Natural killer cell (primary cell): ENCODE measurements at places on chromosomes 11 and 22. TPM values are rescaled to one million over a fixed set of nuclear protein-coding genes. Genes with fewer than 3 reads are reported as not detected.
A peak's percentile ranks its signal among the peaks of the same experiment; 100 is the strongest.

KCNK4 gene
- 0.30 TPM for total RNA-seq

TREH gene
- total RNA-seq = not detected

FXYD6 gene
- total RNA-seq = 0.20 TPM

KCNJ1 gene
- not detected for total RNA-seq

NOX4 gene
- total RNA-seq = not detected

LTO1 gene
- total RNA-seq = 33.5 TPM

RASSF10 gene
- total RNA-seq = not detected

DNA sequence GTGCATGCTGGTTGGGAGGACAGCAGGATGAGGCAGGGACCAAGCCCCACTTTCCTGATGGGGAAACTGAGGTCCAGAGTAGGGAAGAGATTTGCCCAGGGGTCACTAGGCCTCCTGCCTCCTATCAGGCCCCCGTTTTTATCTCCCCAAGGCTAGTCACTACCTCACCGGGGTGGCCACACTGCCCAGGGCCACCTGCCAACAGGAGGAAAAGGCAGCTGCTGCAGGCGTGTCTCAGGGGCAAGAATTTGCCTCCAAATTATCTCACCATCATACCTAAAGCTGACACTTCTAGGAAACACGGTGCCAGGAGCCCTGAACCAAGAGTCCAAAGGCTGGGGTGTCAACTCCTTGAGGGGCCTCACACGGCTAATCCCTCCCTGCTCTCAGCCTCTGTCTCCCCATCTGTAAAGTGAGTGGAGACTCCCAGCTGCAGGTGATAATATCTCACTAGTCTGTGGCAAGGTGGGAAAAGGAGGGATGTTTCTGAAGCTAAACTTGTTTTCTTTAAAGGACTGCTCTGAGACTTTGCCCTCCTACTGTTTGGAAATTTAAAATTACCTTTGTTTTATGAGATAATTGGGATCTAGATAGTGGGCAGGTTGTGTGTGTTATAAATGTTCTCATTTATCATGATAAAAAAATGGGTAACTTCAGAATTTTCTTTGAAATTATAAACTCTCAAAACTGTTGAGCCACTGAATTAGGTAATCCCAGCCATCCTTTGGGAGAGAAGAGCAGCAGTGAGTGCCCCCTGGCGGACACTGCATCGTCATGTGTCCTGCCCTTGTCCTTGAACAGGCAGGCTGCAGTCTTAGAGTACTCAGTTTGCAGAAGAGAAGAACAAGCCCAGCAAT lies 60.0 kb downstream of the MYO7A start:
- H3K27me3 ChIP-seq = no peaks in the 10 kb centered on the region
- H3K4me3 ChIP-seq = no peak overlapping the region

DNA sequence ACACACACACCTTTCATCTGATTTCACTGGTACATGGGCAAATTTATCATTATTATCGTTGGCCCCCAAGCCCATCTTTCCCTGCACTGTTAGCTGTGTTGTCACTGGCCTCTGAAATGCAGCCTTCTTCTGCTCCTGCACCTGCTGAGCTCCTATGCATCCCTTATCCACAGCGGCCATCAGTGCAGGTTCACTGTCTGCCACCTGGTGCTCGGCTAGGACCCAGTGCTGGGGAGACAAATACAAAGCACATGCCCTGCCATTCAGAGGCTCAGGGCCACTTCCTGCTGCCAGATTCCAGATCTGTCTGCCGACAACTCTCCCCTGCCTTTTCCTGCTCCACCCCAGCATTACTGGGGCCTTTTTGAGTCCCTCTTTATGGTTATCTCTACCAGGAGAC lies 1205.4 kb downstream of the TBC1D22A start:
- no peak overlapping the region for H3K27ac ChIP-seq
- H3K27me3 ChIP-seq = no peaks in the 10 kb centered on the region
- no peak for DNase-seq
- no peaks in the 10 kb centered on the region for H3K4me1 ChIP-seq
- H3K36me3 ChIP-seq = no peaks in the 10 kb centered on the region

DNA sequence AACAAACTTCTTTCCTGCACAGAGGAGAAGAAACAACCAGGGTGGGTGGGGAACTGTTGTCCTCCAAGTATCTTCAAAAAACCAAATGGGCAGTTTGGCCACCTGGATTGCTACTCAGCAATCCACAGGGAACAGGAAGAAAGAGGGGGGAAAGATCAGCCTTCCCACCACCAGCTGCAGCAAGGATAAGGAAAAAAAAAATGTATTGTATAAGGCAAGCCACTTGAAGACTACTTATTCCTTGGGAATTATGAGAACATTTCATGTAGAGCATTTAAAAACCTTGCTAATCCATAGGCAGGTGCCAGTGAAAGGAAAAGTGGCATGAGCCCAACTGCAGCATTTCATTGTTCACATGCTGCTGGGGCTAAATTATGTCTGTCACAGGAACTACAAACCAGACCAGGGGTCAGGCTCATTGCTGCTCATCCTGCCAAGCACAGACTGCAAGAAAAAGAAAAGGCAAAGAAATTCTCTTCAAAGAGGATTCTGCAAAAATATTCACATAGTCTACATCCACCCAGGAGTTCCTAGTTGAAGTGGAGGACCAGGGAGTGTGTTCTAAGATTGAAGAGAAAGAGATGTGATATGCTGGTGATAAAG lies 2.2 kb downstream of the RAB30 start:
- H3K4me1 ChIP-seq = peaks cover 25% of the 10 kb centered on the region
- no peak overlapping the region for H3K27ac ChIP-seq
- no peaks in the 10 kb centered on the region for H3K27me3 ChIP-seq
- DNase-seq = no peak
- H3K36me3 ChIP-seq = no peaks in the 10 kb centered on the region
- H3K4me3 ChIP-seq = no peak overlapping the region

DNA sequence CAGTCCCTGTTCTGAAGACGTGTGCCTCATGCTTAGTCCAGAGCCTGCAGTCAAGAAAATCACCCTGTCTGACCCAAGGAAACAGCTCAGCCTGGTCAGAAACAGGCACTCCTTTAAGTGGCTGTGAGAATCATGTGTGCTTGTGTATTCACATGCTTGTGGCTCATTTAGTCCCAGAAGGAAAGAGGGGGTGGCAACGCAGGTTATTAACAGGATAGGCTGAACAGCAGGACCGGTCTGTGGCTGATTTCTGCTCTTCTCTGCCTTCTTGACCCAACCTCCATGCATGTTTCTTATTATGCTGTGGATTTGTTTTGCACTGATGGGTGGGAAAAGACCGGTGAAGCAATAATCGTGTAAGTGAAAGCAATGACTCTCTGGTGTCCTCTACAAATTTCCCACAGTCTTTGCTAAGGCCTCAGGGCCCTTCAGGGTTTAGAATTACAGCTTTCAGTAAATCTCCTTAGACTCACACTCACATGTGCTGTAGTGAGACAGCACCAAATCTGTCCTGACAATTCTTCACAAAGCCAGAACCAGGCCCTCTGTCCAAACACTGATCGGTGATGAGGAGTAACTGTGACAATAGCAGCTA lies 288.1 kb downstream of the ETS1 start:
- peak; percentile 40 for DNase-seq
- H3K4me1 ChIP-seq = peaks cover 33% of the 10 kb centered on the region
- H3K27ac ChIP-seq = peak overlapping the region; percentile 88
- H3K27me3 ChIP-seq = no peaks in the 10 kb centered on the region
- H3K36me3 ChIP-seq = no peaks in the 10 kb centered on the region
- H3K4me3 ChIP-seq = no peak overlapping the region

DNA sequence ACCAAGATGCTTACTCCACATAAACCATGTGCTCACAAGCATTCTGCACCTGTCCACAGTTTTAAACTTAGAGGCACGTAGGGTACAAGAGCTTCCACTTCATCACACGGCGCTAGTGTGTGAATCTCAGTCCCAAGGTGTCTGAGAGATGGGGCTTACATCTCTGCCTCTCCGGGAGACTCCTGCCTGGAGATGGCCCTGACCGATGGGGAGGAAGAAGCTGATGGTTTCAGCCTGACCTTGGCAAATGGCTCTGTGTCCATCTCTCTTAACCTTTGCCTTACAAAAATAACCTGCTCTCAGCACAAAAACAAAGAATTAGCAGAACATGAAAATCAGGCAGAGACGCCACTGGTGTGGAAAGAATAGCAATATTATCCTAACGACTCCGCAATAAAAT lies 559.3 kb upstream of the B3GAT1 start:
- H3K36me3 ChIP-seq = no peaks in the 10 kb centered on the region
- H3K4me3 ChIP-seq = no peak overlapping the region
- no peak for DNase-seq
- H3K4me1 ChIP-seq = no peaks in the 10 kb centered on the region

- no peaks in the 10 kb centered on the region for H3K27me3 ChIP-seq
- no peak overlapping the region for H3K4me3 ChIP-seq
These were observed 110.1 kb upstream of the TTC12 start for GRCh38 chr11:113204280-113204679.

DNA sequence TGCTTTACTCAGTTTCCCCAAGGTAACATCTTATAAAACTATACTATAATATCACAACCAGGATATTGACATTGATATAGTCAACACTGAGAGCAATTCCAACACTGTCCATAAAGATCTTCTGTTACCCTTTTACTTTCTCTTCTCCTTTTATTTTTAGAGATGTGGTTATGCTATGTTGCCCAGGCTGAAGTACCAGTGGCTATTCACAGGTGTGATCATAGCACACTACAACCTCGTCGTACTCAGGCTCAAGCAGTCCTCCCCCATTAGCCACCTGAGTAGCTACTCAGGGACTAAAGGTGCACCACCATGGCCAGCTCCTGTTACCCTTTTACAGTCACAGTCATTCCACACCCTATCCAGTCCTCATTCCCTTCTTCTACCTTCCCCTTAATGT lies 119.7 kb downstream of the CWF19L2 start:
- H3K27me3 ChIP-seq = no peaks in the 10 kb centered on the region
- peaks cover 13% of the 10 kb centered on the region for H3K36me3 ChIP-seq
- DNase-seq = no peak
- no peak overlapping the region for H3K27ac ChIP-seq
- H3K4me1 ChIP-seq = no peaks in the 10 kb centered on the region

- no peak for DNase-seq
- H3K27ac ChIP-seq = no peak overlapping the region
- H3K36me3 ChIP-seq = no peaks in the 10 kb centered on the region
- H3K4me3 ChIP-seq = no peak overlapping the region
- no peaks in the 10 kb centered on the region for H3K27me3 ChIP-seq
These were observed 1031.1 kb downstream of the TBC1D22A start for GRCh38 chr22:47793304-47794101.

GRCh38 chr11:34380696-34381095 lies 22.9 kb upstream of the ABTB2 start:
- H3K27ac ChIP-seq = no peak overlapping the region
- no peak for DNase-seq
- no peaks in the 10 kb centered on the region for H3K4me1 ChIP-seq
- H3K4me3 ChIP-seq = no peak overlapping the region
- no peaks in the 10 kb centered on the region for H3K36me3 ChIP-seq
- H3K27me3 ChIP-seq = no peaks in the 10 kb centered on the region

DNA sequence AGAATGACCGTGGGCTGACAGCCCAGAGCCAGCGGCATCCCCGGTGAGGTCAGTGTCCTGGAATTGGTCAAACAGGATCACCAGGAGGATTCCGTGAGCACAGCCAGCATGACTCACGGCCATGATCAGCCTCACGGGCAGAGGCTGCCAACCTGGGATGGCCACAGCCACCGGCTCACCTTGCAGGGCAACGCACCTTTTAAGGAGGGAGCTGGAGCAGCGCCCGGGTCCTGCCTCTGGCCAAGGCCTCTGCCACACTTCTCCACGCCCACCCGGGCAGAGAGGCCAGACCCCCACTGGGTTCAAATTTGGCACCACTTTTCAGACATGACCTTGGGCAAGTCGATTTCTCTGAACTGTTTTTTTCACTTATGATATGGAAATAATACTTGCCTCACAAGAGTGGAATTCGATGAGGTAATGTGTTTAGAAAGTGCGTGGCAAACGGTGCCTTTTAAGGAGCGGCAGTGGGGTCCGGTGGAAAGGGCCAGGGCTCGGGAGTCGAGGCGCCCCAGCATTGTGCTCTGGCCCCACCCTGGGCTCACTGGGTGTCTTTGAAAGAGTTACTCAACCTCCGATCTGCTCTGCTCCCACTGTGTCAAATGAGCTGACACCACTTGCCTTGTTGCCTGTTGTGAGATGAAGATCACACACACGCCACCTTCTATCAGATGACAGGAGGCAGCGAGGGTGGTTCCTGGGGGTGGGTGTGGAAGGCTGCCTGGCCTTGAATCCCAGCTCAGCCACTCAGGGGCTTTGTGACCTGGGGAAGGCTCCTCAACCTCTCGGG lies 16.0 kb downstream of the TXN2 start:
- peaks cover 9% of the 10 kb centered on the region for H3K36me3 ChIP-seq
- H3K4me1 ChIP-seq = peaks cover 23% of the 10 kb centered on the region
- H3K27me3 ChIP-seq = no peaks in the 10 kb centered on the region
- H3K27ac ChIP-seq = no peak overlapping the region
- DNase-seq = no peak

DNA sequence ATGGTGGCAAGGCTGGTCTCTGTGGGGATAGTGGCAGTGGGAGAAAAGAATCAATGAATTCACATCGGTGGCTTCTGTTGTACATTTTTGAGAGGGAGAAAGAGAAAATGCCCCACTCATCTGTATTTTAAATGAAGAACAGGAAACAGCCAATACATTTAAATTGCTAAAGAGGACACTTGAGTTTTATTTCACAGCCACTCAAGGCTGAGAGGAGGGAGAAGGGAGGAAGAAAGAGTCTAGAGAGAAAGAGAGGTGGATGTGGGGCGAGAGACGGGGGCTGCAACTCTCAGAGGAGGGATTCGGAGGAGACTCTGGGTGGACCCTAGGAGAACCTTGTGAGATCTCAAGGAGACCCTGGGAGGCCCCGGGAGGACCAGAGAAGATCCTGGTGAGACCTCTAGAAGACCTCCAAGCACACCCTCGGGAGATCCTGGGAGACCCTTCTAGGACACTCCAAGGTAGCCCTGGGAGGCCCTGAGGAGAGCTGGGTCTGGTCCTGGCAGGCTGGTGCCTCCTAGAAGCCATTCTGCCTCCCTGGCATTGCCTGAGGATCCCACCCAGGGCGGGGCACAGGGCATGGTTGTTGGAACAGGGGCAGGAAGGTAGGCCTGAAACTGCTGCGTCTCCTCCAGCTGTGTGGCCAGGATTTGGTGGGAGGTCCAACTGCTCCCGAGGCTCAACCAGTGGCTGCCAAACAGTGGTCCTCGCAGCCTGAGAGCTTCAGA lies 91.0 kb upstream of the SHISAL1 start:
- H3K4me1 ChIP-seq = no peaks in the 10 kb centered on the region
- no peak overlapping the region for H3K4me3 ChIP-seq
- H3K27me3 ChIP-seq = no peaks in the 10 kb centered on the region
- no peak for DNase-seq
- no peak overlapping the region for H3K27ac ChIP-seq
- no peaks in the 10 kb centered on the region for H3K36me3 ChIP-seq

- no peaks in the 10 kb centered on the region for H3K36me3 ChIP-seq
- no peak overlapping the region for H3K4me3 ChIP-seq
- H3K27ac ChIP-seq = no peak overlapping the region
- no peak for DNase-seq
- H3K27me3 ChIP-seq = no peaks in the 10 kb centered on the region
- peaks cover 23% of the 10 kb centered on the region for H3K4me1 ChIP-seq
These were observed 101.6 kb upstream of the RTL6 start for GRCh38 chr22:44599500-44600140.
